ENCODE measurements at places on chromosomes 5 and 9.

DNA sequence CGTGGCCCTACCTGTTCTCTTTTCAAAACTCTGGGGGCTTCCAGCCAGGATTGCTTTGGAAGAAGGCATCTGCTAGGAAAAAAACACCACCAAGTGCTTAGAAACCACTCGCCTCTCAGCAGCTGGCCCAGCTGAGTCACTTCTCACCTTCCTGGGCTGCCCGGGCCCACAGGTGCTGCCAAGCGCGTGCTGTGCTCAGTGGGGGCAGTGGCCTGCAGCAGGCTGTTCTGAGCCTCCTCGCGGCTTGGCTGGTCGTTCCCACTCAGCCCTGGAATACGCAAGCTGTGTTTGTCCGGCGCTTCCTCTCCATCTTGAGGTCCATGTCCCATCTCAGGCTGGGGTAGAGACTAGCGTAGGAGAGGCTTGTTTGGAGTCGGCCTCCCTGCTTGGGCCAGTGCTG is 102.5 kb upstream of the FCN2 start:
- DNase-seq: no peak

DNA sequence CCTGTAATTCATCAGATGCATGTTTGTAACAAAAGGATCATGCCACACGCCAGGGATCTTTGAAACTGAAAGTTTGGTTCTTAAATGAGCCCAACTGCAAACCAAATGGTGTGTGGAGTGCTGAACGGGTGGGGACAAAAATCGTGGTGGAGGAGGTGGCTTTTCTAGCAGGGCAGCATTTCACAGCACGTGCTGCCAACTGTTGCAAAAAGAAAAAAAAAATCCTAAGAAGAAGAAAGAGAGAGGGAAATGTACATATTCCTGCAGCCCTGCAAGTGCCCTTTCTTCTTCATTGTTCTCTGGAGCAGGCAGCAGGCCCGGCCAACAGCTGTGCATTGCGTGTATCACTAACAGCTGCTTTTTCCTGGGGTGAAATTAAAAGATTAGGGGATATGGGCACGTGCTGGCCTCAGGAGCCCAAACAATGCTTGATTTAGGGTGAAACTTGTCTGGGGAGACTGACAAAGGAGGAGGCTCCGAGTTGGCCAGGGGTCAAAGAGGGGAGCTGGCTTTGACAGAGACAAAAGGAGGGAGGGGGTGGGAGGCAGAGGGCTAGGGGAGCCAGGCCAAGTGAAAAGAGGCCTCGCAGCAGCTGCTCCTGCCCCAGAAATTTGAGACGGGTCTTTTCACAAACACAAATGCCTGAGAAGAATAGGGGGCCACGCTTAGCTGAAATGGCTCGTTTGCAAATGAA is 73.0 kb downstream of the GADD45G start:
- no peak for DNase-seq

DNA sequence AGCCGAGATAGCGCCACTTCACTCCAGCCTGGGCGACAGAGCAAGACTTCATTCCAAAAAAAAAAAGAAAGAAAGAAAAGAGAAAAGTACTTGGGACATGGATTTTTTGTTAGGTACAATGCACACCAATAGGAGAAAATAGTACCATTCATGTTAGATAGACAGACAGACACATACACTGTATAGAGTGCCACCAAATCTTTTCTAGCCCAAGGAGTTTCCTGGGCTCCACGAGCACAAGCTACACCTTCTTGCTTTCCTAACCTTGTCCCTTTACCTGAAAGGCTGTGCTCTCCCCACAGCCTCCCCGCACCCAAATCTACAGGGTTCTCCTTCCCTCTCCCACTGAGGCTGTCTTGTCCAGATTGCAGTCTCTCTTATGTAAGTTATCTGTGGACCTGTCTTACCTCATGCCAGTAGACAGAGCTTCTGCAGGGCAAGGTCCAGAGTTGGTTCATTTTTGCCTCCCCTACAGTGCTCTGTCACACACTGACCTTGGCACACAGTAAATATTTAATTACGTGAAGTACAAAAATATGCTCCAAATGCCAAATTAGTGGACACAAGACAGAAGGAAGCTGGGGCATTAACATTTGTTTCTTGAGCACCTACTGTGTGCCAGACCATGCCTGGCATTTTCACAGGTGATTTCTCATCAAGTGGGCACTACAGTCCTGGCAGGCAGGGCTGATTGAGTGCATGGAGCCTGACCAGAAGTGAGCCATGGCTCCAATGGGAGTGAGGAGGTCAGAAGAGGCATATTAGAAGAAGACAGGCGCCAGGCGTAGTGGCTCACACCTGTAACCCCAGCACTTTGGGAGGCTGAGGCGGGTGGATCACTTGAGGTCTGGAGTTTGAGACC is 5.9 kb downstream of the ALAD start:
- DNase-seq: no peak

- no peak for DNase-seq
These were observed 50.2 kb upstream of the ZFAND5 start for GRCh38 chr9:72415163-72415562.

DNA sequence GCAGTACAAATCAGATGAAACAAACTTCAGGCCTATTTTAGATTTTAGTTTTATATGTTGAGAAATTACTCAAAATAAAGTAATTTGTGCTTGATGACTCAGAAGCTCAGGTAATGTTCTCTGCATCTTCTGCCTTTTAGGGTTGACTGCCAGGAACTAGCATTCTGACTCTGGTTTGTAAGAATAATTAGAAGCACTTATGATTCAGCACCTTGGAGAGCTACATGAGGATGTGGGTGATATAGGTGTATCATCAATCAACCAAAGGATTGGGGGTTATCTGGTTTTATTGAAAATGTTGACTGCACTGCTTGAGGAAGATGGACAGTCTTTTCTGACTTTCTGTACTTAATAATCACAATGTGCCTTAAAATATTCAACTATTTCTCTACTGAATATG is 118.7 kb upstream of the SGCD start:
- DNase-seq: no peak

- no peak for DNase-seq
These were observed 28.1 kb upstream of the PIK3R1 start for GRCh38 chr5:68187268-68188055.

DNA sequence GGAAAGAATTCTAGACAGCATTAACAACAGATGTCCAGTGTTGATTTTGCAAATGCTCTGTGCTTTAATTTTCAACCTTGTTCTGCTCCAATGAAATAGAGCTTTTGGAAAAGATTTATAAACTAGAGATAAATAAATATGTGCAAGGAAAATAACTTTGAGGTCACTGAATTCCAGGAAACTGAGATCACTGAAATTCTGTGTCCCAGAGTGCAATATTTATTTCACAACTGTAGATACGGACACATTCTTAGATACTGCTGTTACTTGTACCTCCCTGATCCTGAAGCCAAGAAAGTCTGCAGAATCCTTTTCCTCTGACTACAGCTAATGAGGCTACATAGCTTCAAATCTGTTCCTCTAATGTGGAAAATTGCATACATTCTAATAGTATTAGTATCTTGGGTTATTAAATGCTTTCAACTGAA is 222.9 kb downstream of the DOCK8 start:
- DNase-seq: no peak

DNA sequence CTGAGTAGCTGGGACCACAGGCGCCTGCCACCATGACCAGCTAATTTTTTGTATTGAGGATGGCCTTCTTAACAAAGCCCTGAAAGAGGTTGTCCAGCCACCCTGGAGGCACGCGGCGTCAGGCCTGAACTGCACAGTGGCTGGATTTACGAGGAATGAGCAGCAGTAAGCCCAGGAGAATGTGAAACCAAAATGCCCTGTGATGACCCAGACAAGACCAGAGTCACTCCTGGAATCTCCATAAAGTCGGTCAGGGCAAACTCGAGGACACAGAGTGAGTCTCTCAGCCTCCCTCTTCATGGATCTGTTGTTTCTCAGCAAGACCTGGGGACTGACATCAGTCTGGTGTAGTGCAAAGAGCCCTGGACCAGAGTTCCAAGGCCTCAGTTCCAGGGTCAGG is 53.2 kb upstream of the C5orf58 start:
- DNase-seq: no peak

DNA sequence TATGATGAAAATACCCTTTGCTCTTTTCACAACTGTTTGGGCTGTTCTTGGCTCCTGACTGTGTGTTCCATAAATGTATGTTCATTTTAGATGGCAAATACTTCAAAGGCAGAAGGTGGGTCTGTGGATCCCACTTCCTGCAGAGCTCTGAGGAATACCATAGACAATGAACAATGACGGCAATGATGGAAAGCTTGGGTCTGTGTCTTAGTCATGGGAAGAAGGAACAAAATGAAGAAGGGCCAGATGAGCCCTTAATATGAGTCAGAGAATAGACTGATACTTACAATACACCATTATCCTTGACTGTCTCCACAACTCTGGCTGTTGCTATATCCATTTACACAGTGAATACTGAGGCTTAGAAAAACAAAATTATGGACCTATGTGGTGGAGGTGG is 126.0 kb downstream of the SLIT3 start:
- no peak for DNase-seq

All from NCI-H1048 (cell line).